ENCODE measurements at places on chromosomes 5 and 9.

DNA sequence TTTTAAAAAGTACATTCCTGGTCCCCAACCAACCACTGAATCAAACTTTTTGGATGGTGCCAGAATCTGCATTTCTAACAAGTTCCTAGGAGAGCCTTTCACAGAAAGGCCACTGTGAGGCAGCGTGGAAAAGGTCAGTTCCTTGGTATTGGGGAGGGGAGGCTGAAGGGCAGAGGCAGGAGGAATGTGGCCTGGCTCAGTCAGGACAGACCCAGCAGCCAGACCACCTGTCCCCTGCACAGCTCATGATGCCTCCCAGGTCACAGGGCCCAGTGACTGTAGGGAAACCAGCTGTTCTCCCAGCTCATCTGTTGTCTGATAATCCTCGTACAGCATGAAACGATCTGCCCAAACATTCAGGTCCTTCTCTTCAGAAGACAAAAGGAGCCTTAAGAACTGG is 132.9 kb downstream of the LHFPL2 start:
- no peak for DNase-seq

- no peak for DNase-seq
These were observed 12.6 kb downstream of the OR13C5 start for GRCh38 chr9:104586496-104587180.

DNA sequence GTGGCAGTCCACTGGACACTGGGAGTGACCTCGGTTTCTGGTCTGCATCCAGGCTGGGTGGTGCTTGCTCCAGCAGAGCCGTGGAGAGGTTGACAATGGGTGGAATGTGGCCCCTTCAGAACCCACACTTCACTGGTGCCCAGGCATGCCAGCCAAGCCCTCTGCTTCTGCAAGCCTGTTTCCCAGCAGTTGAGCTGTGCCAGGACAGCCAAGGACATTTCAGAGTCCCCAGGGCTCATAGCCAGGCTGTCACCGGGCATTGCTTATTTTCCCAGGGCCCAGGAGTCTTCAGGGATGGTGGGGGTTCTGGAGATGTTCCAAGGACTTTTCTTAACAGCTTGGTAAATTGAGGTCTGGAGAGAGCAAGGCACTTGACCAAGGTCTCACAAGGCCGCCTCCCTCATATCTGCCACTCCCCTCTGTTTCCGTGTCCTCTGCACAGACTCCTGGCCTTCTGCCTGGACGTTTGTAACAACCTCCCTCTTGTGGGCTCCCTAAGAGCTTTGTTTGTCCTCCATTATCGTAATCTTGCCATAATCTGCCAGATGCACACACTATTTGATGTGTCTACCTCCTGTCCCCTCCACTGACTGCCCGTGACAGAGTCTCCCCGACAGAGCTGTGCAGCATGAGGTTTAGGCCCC is 3.8 kb upstream of the NDST1 start:
- DNase-seq = no peak

DNA sequence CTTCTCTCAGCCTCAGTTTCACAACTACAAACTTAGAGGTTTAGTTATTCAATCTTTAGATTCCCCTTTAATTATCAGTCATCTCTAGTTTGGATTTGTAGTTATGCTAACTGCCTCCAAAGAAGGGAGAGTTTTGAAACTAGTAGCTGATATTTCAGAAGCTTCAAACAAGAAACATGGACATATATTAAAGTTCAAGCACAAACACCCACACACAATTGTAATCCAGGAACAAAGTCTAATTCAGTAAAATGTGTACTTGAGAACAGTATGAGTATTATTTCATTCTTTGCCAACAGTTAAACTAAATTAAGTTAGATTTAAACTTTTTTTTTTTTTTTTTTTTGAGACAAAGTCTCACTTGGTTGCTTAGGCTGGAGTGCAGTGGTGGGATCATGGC is 71.2 kb upstream of the ABCA1 start:
- no peak for DNase-seq

DNA sequence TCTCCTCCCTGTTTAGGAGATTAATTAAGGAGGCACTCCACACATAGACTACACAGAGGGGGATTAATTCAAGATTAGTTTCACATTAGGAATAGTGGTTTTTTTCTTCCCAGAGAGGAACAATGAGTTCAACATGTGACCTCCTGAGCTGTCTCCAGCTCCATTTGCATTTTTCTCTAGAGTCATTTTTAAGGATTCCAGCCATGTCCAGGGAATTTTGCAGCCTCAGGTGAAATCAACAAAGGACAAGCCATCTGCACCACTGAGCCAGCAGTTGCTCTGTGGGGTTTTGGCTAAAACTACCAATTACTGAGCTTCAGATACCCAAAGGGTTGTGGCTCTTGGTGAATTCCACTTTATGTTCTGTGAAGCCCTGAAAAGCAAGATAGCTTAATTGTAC is 258.5 kb upstream of the PPP1R2B start:
- no peak for DNase-seq

- no peak for DNase-seq
These were observed 142.4 kb downstream of the MAPKAP1 start for GRCh38 chr9:125564631-125565030.
